Activated CD4-positive, alpha-beta T cell treated with anti-CD3 and anti-CD28 coated beads, Interleukin-2, amount 10 ng/mL, durations not matched to agents 24 days and 14 days (primary cell): ENCODE measurements at places on chromosomes 16 and 17. TPM values are rescaled to one million over a fixed set of nuclear protein-coding genes. Genes with fewer than 3 reads are reported as not detected.

The CRYBA1 gene
- total RNA-seq: not detected in 2 replicates

The KRTAP4-4 gene
- not detected in 2 replicates for total RNA-seq

The DHODH gene
- total RNA-seq: 31.8 and 33.7 TPM in 2 replicates

The GIT1 gene
- total RNA-seq: 91.3 and 91.4 TPM in 2 replicates

The CYB5D1 gene
- total RNA-seq: 12.7 and 14.0 TPM in 2 replicates

DNA sequence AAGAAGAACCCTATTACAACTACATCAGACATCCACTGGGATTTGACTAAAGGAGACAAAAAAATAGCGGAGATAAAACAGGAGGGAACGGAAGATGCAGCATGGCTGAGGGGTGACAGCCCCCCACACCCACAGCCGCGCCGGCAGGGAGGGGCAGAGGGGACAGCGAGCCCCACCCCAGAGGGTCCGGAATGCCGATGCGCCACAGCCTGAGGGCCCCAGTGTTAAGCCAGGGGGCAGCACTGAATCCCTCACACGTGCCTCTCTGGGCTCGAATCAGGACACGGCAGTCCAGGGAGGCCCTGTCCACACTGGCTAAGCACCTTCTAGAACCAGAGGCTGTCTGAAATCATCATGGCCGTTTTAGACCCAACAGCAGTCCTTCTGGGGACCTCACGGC is 18.8 kb downstream of the MAP1LC3B start:
- H3K27me3 ChIP-seq: no peaks in the 10 kb centered on the region
- no peaks in the 10 kb centered on the region for H3K4me1 ChIP-seq
- DNase-seq: no peak
- no peak overlapping the region for H3K27ac ChIP-seq

- H3K27ac ChIP-seq: no peak overlapping the region
- H3K4me1 ChIP-seq: peaks cover 5% of the 10 kb centered on the region
- DNase-seq: no peak
- no peaks in the 10 kb centered on the region for H3K27me3 ChIP-seq
- no peak overlapping the region for H3K4me3 ChIP-seq
- H3K36me3 ChIP-seq: peaks cover 63% of the 10 kb centered on the region
Observed at GRCh38 chr17:41895617-41896016, 23.1 kb downstream of the ACLY start.

- H3K4me3 ChIP-seq: no peak overlapping the region
- H3K36me3 ChIP-seq: peaks cover 17% of the 10 kb centered on the region
- H3K4me1 ChIP-seq: peaks cover 6% of the 10 kb centered on the region
Observed at GRCh38 chr17:49203796-49204195, 6.6 kb downstream of the GNGT2 start.

DNA sequence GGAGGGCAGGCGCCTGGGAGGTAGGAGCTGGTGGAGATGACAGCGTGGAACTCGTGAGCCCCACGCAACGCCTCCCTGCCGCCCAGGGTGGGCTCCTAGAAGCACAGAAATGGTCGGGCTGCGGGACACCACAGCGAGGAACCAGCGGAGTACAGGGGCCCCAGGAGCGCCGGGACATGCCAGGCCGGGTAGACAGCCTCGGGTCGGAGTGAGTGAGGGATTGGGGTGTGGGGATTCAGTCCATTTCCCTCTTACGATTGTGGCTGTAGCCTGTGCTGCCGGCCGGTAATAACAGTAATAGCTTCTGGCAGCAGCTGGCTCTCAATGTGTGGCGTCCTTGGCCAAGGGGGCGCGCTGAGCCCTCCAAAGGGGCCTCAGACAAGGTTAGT is 12.2 kb upstream of the CES3 start:
- peaks cover 20% of the 10 kb centered on the region for H3K4me1 ChIP-seq
- H3K4me3 ChIP-seq: peak overlapping the region; percentile 89
- H3K27ac ChIP-seq: no peak overlapping the region
- H3K27me3 ChIP-seq: peaks cover 38% of the 10 kb centered on the region
- no peaks in the 10 kb centered on the region for H3K36me3 ChIP-seq

- peaks cover 2% of the 10 kb centered on the region for H3K36me3 ChIP-seq
- peaks cover 15% of the 10 kb centered on the region for H3K4me1 ChIP-seq
- H3K27ac ChIP-seq: no peak overlapping the region
- no peak overlapping the region for H3K4me3 ChIP-seq
- H3K27me3 ChIP-seq: no peaks in the 10 kb centered on the region
Observed at GRCh38 chr16:79168321-79168720, 432.2 kb downstream of the MAF start.

DNA sequence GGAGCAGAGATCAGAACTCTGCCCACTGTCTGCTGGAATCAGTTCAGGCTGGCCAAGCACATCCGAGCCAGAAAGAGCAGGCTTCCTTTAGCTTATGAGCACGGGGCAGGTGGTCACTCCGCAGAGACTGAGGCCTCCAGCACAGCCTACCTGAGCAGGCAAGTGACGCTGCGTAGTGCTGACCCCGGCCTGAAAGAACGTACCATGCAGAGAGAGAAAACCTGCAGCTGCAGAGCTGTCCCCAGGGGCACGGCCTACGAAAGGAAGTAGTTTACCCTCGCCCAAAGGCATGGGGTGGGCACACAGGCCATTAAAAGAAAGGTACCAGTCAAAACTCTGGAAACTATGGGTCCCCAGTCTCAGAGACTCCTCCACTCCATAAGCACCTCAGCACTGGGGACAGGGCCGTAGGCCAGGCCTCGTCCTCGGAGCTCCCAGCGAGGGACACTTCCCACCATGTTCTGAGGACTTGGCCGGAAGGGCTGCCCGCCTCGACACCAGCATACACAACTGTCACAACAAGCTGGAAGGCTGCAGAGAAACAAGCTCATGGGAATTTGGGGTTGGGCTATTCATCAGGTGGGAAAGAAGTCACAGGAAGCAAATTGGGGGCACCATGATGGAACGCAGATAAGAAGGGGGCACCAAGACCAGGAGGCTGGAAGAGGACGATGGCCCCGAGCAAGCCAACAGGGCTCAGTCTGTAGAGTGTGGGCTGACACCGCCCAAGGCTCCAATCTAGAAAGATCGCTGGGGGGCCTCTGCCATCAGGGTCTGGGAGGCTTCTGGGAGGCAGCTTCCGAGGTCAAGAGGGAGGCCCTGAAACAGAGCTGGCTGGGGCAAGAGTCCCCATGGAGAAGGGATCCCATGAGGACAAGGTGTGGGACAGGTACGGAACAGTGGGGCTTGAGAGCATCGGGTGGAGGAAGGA is 21.2 kb downstream of the MEAK7 start:
- peaks cover 4% of the 10 kb centered on the region for H3K4me1 ChIP-seq
- DNase-seq: no peak
- no peak overlapping the region for H3K4me3 ChIP-seq
- no peaks in the 10 kb centered on the region for H3K27me3 ChIP-seq
- H3K27ac ChIP-seq: no peak overlapping the region
- H3K36me3 ChIP-seq: peaks cover 32% of the 10 kb centered on the region

- peak overlapping the region; percentile 82 for H3K4me3 ChIP-seq
- no peaks in the 10 kb centered on the region for H3K27me3 ChIP-seq
- peak; percentile 66 for DNase-seq
- H3K4me1 ChIP-seq: peaks cover 55% of the 10 kb centered on the region
- peaks cover 36% of the 10 kb centered on the region for H3K36me3 ChIP-seq
Observed at GRCh38 chr17:8161289-8162232, 1.2 kb downstream of the VAMP2 start.

- H3K4me3 ChIP-seq: peak overlapping the region; percentile 13
- H3K27ac ChIP-seq: peak overlapping the region; percentile 21
- no peaks in the 10 kb centered on the region for H3K27me3 ChIP-seq
- peaks cover 53% of the 10 kb centered on the region for H3K4me1 ChIP-seq
- peaks cover 3% of the 10 kb centered on the region for H3K36me3 ChIP-seq
- DNase-seq: peak; percentile 79
Observed at GRCh38 chr17:68344701-68345136, 53.4 kb downstream of the ARSG start.
